Motor neuron (in vitro differentiated cells): ENCODE measurements at places on chromosomes 2 and 18.

GRCh38 chr2:208820014-208820688 lies 413.6 kb downstream of the PTH2R start:
- peak; percentile 49 for ATAC-seq

- ATAC-seq, result no peak
Observed at GRCh38 chr18:61841706-61842105, 51.1 kb downstream of the RNF152 start.

GRCh38 chr2:207619764-207620203 lies 5.4 kb downstream of the METTL21A start:
- no peak for ATAC-seq

GRCh38 chr2:122138561-122138960 lies 383.1 kb downstream of the TSN start:
- ATAC-seq, result no peak

DNA sequence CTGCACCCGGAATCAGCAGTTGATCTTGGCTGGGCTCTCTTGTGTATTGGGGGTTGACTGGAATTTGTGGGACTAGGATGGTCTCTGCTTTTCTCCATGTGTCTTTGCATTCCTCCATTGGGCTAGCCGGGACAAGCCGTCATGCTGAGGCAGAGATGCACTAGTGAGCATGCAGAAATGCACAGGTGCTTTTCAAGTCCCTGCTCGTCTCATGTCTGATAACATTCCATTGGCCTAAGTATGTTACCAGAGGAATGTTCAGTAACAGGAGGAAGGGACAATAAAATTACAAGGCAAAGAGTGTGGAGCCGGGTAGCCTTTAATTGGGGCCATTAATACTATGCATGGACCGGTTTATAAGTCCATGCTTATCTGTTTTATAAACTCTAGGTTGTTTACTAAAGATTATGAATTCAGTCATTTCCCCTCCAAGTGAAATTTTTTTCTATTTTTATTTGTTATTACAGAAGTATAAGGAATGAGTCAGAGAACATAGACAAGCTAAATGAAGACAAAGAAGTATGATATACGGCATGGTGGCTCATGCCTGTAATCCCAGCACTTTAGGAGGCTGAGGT lies 24.4 kb upstream of the AAK1 start:
- ATAC-seq, result no peak

DNA sequence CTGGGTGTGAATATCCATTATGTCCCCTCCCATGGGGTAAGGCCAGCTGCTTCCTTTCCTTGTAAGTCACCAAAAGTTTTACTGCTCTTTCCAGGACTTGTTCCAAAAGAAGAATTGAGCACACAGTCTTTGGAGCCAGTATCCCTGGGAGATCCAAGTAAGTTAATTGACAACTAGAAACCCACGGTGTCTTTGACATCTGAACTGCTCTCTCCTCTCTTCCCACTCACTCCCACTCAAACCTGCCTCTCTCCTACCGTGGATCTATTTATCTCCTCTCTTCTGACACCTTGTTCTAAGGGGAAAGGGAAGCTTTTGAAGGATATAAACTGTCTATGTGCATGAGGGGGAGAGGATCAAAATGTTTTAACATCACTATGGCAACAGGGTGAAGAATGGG lies 86.7 kb downstream of the VIT start:
- no peak for ATAC-seq

DNA sequence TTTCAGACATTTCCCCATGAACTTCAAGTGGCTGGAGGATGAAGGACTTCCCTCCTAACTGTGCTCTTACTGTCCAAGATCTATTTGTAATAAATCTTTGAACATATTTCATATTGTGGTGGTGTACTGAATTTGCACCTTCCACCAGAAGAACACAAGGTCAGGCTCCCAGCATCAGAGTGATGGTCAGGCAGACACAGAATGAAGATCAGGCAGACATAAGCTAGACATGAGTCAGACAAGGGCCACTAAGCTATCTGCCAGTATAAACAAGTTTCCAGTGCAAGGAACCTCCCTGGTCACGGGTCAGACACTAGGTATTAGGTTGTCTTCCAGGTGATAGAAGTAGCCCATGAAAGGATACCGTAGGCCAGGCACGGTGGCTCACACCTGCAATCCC lies 20.0 kb downstream of the AQP12B start:
- ATAC-seq, result no peak

- ATAC-seq, result peak; percentile 98
Observed at GRCh38 chr2:176931588-176932563, 280.7 kb upstream of the HNRNPA3 start.

DNA sequence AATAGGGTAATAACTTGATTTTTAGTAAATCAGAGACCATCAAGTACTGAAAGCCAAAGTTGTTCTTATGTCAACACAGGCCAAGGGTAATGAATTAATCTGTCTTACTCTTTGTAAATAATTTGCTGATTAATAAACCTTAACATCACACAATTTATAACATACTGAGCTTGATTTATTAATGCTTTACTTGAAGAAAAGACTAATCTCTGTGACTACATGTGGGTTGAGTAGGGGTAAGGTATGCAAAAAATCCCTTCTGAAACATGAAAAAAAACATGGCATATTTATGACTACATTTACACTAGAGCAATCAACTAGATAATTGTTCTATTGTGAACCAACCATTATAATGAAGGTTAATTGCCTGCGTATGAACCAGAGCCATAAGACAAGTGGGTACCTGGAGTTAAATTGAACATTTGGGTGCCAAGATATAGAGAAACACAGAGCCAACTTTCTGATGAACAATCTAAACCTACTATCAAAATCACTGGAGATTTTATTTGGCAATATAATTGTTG lies 67.7 kb upstream of the GRB14 start:
- no peak for ATAC-seq

DNA sequence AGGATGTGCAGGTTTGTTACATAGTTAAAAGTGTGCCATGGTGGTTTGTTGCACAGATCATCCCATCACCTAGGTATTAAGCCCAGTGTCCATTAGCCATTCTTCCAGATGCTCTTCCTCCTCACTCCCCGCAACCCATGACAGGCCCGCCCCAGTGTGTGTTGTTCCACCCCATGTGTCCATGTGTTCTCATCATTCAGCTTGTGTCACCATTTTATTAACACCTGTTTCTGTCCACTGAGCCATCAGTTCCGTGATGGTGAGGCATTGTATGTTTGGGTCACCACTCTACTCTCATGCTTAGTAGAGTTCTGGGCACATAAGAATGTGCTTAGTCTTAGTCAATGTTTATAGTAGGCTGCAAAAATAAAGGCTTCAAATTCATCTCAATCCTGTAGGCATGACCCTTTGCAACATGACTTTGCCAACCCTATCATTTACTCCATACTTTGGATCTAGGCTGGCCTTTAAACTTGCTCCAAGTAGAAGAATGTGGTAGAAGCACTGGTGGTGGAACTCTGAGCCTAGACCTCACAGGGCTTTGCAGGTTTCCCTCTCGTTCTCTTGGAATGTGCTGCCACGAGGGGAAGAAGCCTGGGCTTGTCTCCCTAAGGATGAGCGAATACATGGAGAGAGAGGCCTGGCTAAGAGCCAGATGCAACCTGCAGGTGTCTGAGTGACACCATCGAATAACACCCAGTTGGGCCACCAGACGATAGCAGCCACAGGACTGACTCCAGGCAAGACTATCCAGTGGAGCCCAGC lies 161.5 kb downstream of the NAPG start:
- ATAC-seq, result no peak

GRCh38 chr2:239039479-239039861 lies 191.6 kb downstream of the TWIST2 start:
- ATAC-seq, result no peak

DNA sequence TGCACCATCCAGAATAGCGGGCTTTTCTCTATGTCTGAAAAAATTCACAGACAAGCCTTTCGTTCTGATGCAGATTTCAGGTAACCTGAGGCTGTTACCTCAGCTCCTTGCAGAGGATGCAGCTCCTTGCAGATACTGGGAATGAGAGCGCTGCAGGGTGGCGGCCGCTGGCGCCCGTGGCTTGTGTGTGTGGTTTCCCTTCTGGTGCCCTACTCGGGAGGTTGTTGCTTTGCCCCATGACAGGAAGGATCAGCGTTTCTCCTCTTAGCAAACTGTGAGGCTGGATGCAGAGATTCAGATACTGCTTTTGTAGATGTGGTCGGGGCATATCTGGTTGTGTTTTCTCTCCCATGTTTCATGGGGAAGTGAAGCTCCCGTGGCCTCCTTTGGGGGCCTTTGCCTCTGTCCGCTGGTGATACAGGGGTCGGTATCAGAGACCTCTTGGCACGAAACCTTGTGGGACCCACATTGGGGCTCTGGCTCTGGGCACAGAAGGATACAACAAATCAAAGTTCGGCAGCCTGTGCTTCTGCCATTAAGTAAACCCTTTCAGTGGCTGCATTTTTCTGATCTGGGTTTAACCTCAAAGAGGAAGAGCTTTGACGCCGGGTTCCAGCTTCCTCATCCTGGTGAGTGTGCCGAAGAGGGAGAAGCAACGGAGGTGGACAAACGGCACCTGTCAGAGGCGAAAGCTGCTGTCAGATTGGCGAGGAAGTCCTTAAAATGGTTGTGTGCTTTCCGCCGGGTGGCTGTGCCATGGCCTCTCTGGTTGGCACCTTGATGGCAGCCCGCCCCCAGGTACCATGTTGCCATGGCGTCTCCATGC lies 127.8 kb downstream of the MBP start:
- ATAC-seq, result no peak

DNA sequence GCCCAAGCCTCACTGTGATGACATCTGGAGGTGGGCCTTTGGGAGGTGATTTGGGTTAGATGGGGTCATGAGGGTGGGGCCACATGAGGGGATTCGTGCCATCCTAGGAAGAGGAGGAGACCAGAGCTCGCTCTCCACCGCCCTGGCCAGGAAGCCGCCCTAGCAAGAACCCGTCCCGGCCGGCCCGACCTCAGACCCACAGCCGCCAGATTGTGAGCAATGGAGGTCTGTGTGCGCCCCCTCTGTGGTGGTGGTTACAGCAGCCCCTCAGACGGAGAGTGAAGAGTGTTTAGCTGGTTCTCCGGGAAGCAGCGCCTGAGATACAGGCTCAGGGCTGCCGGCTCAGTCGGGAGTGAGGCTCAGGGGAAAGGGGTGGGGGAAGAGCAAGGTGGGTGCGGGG lies 83.3 kb downstream of the RTP5 start:
- ATAC-seq, result no peak

DNA sequence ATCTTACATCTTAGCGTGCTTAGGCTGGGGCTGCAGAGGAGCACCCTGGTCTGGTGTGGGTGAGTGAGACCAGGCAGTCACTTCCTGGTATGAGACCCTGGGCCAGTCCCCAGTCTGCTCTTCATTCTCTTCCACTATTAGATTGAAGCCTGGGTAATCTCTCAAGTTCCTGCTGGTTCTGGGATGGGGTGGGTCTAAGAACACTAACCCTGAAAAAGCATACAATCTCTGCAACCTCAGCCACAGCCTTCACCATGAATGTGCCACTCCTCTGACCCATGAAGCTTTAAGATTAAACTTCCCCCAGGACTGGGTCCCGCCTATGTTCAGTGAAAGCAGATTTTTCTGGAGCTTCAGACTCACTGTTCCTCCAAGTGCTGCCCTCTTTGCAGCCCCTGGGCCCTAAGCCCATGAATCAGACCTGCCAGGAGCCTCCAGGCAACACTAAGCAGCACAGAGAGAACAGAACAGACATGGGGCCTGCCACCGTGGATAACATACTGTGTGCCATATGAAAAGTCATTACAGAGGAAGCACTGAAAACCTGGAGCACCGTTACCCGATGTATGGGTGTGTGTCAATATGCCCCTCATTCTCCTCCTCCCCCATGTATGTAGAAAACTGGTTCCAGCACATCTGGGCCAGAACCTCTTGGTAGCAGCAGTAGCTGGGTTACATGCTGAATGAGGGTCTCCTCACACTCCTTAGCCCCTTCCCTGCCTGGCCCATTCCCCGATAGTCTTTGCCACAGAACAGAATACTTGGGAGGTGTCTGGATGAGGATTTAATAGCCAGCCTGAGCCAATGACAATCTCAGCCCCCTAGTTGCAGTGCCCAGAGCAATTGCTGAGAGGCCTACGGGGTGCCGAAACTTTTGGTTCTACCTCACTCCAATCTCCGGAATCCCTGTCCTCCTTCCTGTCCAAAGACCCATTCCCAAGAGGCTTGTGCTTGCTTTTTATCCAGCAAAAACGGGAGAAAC lies 2.7 kb upstream of the SIX2 start:
- no peak for ATAC-seq

DNA sequence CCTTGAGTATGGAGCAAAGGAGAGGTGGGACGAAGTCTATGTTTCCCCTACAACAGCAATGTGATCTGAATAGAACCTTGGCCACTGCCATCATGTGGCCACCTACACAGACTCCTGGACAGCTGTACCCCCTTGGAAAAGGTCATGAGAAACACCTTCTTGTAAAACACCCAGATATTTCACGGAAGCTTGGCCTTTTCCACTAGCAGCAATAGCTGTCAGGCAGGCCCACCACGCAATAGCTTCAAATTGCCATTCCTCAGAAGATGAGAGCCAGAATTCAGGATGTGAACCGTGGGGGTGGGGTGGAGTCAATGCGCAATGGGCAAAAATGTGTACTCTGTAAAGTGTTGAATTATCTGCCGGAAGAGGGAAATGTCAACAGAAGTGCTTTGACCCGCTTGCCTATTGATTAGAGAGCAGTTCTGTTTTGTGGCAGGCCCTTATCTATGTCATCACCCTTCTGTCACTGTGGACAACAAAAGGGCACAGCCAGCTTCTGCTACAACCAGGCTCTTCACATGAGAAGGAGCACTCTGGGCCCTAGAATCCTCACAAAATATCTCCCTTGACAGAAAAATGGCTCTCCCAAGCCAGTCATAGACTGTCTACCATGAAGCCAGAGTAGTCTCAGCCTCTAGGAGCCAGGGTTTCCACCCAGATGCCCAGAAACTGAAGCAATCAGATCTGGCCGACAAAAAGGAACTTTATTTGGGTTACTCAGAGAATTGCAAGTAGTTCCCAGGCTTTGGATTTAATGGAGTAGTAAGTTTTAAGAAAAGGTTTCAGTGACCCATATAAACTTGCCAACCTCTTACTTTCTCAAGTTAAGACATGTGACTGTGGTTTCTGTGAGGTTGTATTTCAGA lies 9.5 kb downstream of the INPP1 start:
- ATAC-seq, result no peak

GRCh38 chr2:105166688-105167087 lies 74.9 kb upstream of the GPR45 start:
- ATAC-seq, result peak; percentile 65

GRCh38 chr2:216210701-216211540 lies 101.8 kb downstream of the XRCC5 start:
- no peak for ATAC-seq

DNA sequence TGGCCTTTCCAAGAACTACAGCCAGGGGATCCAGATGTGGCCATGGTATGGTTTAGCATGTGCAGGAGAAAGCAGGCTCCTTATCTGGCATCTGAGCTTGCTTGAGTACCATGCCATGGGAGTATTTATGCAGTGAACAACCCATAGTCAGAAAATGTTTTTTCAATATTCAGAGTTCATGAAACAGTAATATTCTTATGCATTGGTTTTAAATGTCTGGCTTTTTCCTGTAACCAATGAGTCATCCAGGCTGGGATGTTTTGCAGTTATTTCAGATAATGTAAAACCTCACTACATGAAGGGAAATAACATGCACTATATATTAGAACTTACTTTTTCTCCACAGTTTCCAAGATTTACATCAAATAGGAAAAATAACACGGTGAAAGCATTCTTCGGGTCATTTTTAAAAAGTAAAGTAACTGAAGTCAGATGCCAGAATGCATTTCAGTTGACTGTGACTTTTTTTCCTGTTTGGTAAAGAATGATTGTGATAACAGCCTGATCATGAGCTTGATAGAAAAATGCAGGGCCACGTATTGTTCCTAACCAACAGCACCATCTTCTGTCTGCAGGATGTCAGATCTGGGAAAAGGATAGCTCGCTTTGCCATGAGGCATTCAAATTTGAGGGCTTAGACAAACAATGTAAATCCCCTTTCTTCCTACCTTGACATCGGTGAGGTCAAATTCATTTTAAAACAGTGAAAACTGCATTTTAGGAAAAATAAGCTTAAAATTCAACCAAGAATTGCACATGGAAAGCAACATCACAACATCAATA lies 152.8 kb downstream of the DSC3 start:
- ATAC-seq, result peak; percentile 79
